ENCODE measurements at places on chromosomes 12 and 14.

GRCh38 chr14:100092832-100093231 is 27.6 kb downstream of the EVL start:
- no peak for DNase-seq

DNA sequence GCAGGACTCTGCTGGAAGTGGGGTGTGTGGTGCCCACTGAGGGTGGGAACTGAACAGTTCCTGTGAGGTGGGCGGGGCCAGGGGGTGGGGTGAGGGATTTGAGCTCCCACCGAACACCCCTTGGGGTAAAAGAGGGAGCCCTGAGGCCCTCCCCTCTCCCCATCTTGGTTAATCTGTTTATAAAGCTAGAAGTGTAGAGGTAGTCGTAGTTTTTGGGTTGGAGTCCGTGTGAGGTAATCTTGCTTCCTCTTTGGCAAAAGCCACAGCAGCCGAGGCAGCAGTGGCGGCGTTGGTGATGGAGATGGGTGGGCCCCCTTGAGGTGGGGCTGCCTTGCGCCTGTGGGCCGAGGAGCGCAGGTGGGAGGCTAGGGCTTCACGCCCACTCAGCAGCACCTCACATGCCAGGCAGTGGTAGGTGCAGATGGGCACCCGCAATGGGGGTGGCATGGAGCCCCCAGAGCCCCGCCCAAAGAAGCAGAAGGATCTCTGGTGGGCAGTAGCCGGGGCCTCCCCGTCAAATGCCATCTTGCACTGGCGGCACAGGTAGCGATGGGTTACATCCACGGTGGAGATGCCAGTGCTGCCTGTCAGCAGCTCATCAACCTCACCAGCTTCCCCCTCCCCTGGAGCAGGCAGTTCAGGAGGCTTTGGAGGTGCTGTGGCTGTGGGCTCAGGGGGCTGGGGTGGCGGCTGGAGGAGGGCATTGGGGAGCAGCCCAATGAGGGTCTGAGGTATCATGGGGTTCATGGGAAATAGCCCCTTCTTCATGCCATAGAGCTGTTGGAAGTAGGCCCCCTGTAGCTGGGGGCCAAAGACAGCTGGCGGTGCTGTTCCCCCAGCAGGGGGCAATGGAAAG is 29.6 kb downstream of the ZFHX2 start:
- DNase-seq = no peak

DNA sequence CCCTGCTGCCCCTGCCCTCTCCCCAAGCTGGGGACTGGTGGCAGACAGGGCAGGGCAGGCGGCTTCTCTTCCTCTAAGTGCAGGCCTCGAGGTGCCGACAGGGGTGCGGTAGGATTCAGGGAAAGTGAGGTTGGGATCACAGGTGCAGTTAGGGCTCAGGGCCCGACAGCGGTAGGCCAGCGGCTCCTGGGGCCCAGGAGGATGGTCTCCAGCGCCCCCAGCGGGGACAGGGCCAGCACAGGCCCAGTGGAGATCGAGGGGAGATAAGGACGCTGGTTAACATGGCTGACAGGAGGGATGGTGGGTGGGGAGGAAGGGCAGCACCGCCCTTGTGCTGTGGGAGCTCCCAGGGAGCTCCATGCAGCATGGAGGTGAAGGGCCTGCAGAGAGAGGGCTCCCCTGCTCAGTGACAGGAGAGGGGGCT is 935 bp upstream of the CRIP1 start:
- DNase-seq = peak; percentile 66

DNA sequence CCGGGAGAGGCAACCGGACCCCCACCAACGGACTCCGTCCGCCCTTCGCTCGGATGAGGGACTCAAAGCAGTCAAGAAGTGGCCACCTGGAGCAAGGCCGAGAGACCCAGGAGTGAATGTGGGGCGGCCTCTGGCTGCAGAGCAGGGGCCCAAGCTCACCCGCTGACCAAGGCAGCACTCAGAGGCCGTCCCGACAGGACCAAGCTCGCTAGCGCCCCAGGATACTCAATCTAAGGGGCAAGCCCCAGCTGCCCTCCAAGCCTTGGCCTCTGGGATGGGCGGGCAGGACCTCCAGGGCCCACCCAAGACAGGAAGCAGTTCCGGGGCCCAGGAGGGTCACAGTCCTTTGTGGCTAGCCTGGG is 936 bp downstream of the AKT1 start:
- no peak for DNase-seq

- DNase-seq = no peak
Measured at GRCh38 chr12:42921741-42922504, 332.4 kb upstream of the PRICKLE1 start.

DNA sequence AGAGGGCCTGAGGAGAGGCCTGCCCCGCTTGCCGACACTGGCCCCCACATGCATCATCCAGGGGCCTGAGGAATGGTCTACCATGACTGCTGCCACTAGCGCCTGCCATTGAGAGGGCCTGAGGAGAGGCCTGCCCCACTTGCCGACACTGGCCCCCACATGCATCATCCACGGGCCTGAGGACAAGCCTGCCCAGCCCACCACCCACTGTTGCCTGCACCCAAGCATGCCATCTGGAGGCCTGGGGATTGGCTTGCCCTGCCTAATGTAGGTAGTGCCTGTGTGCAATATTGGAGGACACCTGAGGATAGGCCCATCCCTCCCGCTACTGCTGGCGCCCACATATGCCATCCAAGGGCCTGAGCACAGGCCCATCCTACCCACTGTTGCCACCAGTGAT is 24.4 kb downstream of the CYP46A1 start:
- DNase-seq = no peak

- DNase-seq = no peak
Measured at GRCh38 chr14:104779776-104780512, 15.6 kb downstream of the AKT1 start.

DNA sequence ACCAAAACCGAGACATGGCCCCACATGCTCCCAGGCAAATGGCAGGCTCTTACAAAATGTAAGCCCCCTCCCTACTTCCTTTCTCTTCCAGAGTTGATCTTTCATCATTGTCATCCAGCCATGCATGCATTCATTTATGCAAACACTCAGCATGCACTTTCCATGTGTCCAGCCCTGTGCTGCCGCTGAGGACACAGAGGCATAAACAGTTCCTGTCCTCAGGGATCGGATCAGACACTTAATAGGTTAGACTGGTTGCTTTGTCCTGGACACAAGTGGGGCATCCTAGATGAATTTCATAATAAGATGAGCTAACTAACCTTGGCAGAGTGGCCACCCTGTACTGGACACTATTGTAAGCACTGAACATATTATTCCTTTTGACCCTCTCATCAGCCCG is 23.1 kb downstream of the PRIMA1 start:
- DNase-seq = no peak

GRCh38 chr12:54418441-54419087 is 502 bp downstream of the ITGA5 start:
- no peak for DNase-seq

GRCh38 chr12:86104087-86104486 is 152.1 kb downstream of the MGAT4C start:
- DNase-seq = no peak

All from CD4-positive, alpha-beta T cell treated with Interferon alpha-2 for 1 hour (primary cell).